ENCODE measurements at places on chromosomes 1 and 21.

DNA sequence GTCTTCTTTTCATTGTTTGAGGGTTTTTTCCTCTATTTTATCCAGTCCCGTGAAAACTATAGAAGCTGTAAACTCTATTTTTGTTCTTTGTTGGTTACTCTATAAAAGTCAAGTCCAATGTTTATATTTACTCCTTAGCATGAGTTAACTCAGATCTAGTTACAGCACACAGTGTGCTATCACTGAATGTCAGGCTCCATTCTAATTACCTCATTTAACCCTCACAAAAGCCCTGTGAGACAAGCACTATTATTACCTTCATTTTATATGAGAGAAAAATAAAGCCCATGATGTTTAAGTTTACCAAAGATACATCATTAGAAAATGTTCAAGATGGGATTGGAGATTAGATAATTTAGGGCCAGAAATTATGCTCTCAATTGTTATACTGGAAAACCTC lies 251.4 kb upstream of the SNX7 start:
- no peak for DNase-seq

DNA sequence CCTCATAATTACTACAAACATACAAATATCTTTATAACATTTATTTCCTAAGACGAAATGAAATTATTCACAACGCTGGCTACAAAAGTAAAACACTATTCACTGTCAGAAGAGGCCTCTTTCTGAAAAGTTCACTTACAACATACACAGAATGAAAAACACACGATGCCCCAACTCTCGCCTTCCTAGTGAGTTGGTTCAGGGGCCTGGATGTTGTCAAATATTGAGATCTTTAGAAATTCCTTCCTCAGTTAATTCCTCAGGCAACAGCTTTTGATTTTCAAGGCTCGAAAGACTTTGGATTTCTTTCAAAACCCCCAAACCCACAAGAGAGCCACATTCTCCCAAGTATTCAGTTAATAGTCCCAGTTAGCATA lies 14.2 kb upstream of the KCNE1 start:
- DNase-seq = no peak

DNA sequence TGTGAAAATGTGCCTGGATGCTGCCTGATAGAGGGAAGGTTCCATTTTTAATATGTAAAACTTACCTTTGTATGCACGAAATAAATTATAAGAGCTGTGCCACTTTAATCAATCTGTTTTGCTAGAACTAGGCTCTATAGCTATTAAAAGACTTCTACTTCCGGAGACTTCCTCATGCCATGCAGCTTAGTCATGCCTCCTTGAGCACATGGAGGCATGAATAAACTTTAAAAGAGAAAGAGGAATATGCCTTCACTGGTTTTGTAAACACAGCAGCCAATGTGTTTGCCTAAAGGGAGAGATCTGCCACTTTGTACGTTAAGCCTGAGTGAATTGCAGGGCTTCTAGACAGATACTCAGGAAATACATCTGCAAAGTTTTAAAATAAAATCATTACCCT lies 604.6 kb downstream of the LRRIQ3 start:
- no peak for DNase-seq

DNA sequence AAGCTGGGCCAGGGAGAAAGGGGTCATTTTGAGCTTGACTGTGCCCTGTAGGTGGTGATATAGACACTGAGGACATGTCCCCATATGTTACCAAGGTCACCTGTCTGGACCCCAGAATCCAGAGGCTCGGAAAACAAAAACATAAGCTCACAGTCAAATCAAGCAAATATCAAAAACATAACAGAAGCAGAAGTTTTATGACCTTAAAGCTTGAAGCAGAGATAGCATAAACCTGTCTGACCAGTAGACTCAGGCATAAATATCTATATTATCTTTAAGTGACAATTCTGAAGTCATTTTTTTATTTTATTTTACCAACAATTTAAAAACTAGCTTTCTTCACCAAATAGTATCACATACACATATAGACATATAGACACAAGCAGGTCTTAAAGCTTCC lies 32.8 kb upstream of the RHOU start:
- DNase-seq = no peak

DNA sequence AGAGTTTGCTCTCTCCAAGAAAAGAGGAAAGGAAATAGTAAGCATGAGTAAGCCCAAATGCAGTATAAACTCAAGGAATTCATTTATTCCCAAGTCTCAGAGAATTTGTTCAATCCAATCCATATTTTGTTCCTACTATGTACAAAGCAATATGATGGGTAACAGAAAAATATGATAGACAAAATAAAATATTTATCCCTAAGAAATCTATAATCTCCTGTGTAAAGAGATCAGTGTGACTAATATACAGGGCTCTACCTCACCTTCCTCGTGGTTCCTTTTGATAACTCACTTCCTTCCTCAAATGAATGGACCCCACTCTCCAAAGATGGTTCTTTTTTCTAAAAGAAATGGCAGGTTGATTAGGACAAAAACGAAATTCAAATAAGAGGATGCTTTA lies 7.6 kb downstream of the CLSPN start:
- DNase-seq = no peak

DNA sequence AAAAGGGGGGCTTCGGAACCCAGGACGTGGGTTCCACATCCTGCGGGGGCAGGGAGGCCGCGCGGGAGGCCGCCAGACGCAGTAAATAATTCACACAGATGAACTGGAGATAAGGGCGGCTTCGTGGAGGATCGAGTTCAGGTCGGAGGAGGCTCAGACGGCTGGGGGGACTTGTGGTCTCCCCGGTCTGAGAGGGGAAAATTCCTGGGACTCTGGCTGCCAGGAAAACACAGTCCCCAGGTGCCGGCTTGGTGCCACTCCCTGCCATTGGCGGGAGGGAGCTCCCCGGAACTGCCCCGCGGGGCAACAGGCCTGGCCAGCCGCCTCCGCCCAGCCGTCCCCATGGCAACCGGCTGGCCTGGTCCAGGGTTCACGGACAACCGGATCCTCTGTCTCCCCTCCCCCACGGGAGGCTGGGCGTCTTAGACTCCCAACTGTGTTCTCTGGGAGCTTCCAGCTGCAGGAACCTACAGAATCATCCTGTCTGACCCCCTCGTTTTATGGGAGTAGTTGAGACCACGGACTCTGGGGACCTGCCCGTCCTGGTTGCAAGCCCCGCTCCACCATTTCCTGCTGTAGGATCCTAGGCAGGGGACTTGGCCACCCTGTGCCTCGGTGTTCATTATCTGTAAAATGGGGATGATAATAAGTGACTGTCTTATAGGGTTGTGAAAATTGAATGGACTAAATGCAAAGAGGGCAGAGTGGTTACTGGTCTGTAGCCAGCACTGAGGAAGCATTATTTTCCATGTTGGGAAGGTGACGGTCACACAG lies 9.6 kb downstream of the CAMK2N1 start:
- no peak for DNase-seq

GRCh38 chr1:91600431-91601337 lies 100.0 kb downstream of the CDC7 start:
- DNase-seq = no peak

GRCh38 chr1:184851822-184852746 lies 97.4 kb upstream of the EDEM3 start:
- DNase-seq = no peak

DNA sequence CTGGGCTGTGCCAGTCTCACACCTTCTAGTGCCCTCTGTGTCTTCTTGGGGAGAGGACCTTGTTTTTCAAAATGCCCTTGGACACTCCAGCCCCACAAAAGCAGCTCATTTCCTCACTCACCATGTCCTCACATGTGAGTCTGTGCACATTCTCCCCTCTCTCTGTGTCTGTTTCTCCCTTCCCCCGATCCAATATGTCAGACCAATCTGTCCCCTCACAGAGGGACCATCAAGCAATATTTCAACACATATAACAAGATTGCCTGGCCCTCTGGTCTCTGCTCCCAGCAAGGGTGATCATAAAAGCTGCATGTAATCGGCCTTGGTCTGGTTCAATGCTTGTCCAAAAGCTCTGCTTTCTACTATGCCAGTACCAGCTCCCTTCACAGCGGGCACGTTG lies 261.2 kb downstream of the MATN1 start:
- DNase-seq = no peak

- no peak for DNase-seq
These were observed 2.8 kb downstream of the S100A10 start for GRCh38 chr1:151990856-151991198.

DNA sequence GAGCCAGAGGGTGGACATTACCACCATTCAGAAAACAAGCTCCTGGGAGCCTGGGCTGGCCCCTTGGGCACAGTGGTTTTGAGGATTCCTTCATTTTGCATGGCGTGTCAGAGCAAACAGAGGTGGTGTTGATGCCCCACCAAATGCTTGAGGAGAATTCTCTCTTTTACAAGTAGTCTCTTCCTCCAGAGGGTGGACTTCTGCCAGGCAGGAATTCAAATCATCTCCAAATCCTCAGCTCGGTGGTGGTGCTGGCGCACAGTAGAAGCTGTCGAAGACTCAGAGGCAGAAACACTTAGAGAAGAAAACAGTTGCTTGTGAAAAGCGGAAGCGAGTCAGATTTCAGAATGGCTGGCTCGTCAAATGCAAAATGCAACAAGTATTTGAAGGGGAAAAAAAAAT lies 3.4 kb upstream of the CHI3L1 start:
- DNase-seq = no peak

- DNase-seq = no peak
These were observed 522.9 kb downstream of the LRRIQ3 start for GRCh38 chr1:73674945-73675561.

DNA sequence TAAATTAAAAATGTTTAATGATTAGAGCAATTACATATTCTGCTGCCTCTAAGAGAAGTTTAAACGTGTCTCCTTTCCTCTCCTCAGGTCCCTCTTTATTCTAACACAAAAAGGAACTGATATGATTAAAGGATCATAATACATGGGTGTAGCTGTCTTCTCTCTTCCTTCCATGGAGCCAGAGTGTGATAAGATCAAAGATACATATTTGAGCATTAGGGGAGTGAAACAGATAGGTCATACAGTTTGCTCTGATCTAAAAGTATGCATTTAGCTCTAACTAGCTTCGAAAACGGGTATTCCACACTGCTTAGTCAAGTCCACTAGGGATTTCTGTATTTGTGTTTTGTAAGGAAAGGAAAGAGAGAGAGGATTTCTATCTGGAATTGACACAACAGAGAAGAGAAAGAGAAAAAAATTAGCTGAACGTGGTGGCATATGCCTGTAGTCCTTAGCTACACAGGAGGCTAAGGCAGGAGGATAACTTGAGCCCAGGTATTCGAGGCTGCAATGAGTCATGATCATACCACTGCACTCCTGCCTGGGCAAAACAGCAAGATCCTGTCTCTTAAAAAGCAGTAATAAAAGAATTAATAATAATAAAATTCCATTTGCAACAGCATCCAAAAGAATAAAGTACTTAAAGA lies 63.1 kb downstream of the CDC42BPA start:
- no peak for DNase-seq

GRCh38 chr21:30733026-30733425 lies 14.0 kb downstream of the KRTAP21-2 start:
- DNase-seq = no peak

DNA sequence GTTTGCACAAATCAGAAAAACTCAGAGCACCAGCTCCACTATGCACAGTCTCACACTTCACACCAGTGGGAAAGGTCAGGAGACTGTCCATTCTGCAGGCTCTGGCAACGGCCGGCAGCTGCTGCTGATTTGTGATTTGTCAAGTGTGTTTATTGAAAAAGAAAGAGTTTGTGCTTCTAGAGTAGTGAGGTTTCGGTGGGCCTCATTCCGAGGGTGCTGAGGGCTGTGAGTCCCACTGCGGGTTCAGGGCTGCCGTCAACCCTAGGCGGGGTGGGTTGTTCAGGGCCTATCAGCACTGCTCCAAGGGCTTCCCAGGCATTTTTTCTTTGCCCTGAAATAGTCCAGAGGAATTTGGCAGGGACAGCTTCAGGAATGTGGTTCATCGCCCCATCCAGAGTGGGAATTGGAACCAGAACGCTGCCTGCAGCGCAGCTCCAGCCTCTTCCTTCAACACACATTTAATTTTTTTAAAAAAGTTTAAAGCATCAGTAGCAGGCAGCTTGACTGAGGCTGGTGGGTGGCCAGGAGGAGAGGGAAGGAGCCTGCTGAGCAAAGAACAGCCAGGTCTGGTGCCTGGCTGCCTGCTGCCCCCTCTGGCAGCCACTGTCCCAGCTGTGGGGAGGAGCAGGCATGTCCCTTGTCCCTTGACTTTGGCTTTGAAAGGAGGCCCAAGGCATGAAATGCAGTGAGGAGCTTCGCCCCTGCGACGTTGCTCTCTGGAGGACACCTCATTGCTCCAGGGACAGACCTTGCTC lies 19.7 kb downstream of the STUM start:
- no peak for DNase-seq

DNA sequence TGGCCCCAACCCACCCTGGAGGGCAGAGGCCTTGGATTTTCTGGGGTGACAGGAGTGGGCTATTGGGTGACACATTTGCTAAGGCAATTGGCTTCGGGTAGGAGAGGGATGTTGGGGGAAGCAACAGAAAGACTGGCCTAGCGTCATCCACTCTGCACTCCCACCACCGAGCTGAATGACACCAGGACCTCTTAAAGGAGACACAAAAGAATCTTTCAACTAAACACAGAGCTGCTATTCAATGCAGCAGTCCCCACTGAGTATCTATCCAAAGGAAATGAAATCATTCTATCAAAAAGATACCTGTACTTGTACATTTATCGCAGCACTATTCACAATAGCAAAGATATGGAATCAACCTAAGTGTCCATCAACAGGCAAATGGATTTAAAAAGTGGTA lies 6.2 kb downstream of the TFF2 start:
- DNase-seq = no peak

DNA sequence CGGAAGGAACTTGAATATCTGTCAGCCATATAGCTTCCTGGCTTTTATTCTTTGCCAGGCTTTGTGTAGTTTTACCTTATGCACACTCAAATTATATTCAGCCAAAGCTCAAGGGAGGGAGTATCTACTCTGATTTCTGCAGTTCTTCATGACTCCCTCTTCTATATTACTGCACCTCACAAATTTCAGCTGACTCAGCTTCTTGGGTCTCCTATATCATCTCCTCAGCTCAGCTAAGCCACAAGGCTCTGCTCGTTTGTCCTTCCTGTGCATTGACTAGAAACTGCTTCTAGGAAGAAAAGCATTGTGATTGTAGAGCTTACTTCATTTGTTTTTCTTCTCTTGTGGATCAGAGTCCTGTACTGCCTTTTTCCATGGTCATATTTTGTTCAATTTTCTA lies 37.4 kb downstream of the BTBD8 start:
- DNase-seq = no peak

DNA sequence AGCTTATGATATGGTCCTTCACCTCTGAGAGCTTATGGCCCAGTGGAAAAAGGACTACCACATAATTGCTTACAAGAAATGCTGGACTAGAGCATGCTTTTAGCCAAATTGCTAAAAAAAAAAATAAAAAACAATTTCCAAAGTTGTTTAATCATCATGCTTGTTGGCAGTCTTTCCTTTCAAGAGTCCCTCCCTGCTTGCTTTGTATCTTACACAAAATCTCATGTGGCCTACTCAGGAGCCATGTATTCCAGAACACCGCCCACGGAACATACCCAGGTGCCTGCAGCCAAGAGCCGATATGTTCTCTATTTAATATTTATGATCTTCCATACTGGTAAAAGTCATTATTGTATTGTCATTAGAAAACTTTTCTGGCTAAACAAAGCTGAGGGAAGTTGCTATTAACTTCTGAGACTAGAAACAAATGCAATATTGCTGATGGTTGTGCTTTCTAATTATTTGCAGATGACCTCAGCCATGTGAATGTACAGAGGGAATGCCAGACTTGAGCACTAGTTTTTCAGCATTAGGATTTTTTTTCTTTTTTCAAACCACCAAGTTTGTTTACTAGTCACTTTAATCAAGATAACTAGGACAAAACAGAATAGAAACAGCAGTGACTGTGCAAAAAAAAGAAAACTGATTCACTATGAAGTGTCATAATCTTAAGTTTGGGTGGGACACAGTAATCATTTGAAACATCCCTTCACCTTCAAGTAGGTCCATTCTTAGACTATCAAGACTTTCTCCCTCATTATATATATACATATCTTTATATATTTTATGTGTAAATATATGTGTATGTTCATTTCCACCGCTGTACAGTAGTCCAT lies 129.3 kb upstream of the GORAB start:
- DNase-seq = no peak
